ENCODE measurements at places on chromosomes 12 and 14.
A peak's percentile ranks its signal among the peaks of the same experiment; 100 is the strongest.

DNA sequence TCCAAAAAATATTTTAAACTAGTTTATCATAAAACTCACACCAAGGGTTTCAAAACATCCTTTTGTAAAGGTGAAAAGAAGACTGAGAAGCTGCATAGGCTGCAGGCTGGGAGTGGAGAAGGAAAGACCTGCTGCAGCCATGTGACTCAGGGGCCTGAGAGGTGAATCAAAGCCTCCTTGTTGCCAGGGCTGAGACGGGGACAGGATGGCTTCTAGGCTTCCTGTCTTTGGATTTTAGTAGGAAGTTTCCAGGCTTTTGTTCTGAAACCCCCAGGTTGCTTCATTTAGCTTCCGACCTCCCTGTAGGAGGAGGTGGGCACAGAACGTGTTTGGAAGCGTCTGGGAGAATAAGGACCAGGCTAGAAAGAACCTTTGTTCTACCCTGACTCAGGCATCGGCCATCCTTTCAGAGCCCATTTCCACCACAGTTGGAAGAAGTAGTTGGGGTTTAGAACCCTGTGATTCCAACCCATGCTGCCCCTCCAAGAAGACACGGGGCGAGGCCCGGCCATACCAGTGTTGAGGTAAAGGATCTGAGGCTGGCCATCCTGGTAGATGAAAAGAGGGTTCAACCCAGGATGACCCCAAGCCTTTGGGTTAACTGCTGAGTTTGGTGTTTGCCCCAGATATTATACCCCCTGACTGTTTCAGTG is 122.4 kb downstream of the SLC25A47 start:
- DNase-seq: no peak

DNA sequence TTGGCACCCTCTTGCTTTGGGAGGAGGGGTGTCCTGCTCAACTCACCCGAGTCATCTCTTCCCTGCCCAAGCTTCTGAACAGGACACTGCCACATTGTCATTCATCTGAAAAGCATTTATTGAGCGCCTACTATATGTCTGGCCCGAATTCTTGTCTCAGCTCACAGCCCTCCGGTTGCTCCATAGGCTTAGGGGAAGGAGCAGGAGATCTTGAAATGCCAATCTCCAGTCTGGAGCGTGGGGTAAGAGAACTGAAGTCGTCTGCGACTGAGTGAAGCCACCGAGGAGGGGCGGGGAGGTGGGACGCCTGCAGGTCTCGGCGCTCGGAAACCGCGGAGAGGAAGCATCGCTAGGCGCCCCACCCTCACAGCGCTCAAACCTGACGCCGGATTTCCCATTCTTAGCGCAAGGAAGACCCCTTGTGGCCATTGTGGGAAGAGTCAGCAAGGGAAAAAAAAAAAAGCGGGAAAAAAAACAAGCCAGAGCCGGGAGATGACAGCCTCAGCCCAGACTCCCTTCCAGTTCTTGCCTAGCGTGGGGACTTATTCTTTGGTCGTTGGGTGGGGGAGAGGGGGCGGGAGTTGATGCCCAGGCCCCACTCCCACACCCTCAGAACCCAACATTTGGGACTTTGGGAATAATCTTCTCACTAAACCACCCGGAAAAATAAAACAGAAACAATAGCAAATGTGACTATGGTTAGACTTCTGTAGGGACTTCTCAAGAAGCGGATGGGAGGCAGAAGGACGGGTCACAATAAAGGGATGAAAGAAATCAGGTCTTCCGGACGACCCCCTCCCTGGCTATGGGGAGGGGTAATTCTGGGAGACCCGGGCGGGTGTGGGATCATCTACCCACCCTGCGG is 28.2 kb upstream of the SMUG1 start:
- peak; percentile 67 for DNase-seq

- no peak for DNase-seq
These were observed 198.3 kb downstream of the CFAP54 start for GRCh38 chr12:96687719-96688118.

GRCh38 chr14:41404126-41404525 is 202.6 kb upstream of the LRFN5 start:
- DNase-seq: no peak

DNA sequence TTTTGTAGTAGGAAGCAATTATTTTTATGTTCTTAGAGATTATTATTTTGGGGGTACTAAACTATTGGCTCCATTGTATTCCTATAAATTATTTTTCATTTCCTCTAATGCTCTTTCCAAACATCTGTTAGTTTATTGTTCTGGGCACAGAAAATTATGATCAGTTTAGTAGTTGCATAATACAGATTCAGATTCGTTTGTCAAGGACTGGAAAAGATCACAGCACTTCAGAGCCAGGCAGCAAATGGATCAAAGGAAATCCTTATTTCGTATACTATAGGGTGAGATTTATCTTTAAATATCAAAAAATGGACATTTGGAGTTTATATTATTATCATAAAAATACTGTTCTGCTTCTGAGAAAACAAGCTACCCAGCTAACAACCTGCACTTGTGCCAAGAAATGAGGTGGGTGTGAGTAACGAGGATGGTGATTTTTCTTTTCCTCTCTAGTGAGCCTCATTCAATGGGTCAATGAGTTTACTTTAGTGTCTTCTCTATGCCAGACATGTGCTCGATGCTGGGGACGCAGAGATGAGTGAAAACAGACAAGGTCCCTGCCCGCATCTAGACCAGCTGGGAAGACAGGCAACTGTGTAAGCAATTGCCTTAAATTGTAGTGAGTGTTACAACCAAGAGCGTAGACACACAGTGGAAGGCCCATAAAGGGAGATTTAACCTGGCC is 208.6 kb upstream of the PLXNC1 start:
- no peak for DNase-seq

GRCh38 chr12:101277443-101277842 is 2.5 kb upstream of the UTP20 start:
- DNase-seq: no peak

GRCh38 chr12:117092886-117093285 is 6.3 kb downstream of the TESC start:
- no peak for DNase-seq

DNA sequence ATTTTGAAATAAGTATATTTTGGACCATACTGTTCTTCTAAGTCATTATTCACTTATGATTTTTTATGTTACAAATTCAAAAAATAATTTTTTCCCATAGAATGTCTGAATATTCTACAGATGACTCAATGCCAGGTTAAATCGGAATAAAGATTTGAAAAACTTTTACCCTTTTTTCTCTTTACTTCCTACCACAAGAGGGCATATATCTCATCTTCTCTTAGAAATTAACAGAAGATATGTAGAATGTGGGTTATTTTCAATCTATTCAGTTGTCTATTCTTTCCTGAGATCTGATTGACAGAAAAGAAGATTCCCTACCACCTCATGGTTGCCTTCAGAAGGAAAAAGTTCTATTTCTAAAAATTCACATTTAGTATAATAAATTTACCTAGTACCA is 53.0 kb upstream of the KITLG start:
- no peak for DNase-seq

DNA sequence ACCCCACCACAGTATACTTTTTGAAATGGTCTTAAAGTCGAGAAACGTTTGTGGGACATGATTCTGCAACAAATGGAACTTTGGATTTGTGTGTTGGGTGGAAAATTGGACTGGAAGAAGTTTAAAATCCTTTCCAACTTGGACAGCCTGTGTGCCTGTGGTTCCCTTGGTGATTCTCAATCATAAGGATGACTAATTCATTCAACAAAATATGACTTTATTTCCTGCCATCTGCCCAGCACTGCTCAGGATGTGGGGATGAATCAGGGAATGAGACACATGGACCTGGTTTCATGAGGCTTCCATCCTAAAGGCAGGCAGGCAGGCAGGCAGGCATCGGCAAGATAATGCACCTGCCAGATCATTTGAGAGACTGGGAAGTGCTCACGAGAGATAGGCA is 57.3 kb upstream of the TMEM132D start:
- DNase-seq: no peak

DNA sequence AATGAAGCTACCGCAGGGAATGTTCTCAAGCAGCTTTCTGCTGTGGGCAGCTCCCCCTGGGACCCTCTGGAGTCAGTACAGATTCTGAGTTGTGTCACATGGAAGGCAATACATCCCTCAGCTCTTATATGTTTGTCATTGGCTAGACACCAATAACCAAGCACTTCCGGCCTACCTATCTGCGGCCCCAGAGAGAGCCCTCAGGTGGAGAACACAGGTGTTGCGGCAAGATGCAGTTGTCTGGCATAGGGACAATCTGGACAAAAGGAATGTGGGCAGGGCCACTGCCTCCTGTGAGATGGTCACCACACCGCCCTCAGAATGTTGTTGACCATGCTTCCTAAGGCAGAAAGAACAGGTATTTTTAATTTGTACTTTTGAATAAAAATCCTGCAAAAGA is 118.7 kb downstream of the BRMS1L start:
- no peak for DNase-seq

GRCh38 chr12:77087427-77087826 is 22.1 kb upstream of the E2F7 start:
- no peak for DNase-seq

- DNase-seq: no peak
These were observed 667.2 kb downstream of the GALC start for GRCh38 chr14:87325741-87326140.

DNA sequence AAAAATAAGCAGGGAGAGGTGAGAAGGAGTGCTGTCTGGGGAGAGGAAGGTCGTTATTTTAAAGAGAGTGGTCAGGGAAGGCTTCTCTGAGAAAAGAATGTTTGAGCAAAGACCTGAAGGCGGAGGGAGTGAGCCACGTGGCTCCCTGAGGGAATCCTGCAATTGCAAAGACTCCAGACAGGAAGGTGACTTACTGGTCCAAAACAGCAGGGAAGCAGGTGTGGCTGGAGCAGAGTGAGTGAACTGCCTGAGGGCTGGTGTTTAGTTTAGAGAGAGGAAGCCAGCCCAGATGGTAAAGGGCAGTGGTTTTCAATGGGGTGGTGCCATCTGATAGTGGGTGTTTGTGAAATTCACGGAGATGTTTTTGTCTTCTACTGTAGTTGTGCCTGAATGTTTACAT is 58.8 kb upstream of the LTA4H start:
- DNase-seq: no peak

DNA sequence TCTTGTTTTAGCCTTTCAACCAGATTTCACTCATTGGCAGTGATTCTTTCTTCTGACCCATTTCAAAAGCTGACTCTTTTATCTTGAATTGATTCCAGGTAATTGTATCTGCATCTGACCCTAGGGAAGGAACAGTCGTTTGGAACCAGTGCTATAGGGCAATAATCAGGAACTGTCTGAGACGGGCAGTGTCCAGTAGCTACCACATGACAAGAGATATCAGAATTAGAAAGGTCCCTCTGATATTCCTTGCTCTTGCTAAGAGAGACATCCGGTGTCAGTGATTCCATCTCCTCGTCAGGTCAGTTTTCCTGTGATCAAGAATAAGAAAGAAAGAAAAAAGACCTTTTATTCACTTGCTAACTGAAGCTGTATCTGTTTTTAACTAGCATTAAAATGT is 47.8 kb upstream of the PDE3A start:
- no peak for DNase-seq

- DNase-seq: peak; percentile 28
These were observed 15.1 kb downstream of the RNF41 start for GRCh38 chr12:56206452-56207166.

DNA sequence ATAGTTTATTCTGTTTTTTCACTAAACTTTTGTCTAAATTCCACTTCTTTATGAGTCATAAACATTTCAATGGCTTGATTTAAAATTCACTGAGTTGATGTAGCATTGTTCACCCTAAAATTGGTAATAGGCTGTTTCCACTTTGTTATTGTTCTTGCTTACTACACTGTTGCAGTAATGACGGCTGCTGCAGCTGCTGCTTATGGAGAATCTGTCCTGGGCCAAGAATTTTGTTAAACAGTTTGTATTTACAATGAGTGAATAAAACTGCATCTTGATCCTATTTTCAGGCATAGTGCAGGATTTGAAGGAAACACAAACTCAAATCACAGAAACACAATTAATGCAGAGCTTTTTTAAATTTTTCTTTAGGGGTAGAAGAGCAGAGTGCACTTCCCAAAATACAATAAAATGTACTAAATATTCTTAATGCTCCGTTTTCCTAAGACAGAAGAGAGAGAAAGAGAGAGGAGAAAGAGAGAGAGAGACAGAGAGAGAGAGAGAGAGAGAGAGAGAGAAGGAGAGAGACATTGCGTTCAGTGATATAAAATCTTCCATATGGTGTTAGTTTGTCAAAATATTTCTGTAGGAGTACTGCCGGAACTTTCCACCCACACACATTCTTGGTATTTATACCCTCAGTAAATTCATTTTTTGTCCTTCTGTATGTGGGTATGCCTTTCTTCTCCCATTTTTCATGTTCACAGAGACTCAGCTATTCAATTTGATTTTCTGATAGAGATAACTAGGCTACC is 266.4 kb downstream of the LRFN5 start:
- DNase-seq: no peak

- no peak for DNase-seq
These were observed 10.0 kb upstream of the IL22 start for GRCh38 chr12:68263366-68263765.

DNA sequence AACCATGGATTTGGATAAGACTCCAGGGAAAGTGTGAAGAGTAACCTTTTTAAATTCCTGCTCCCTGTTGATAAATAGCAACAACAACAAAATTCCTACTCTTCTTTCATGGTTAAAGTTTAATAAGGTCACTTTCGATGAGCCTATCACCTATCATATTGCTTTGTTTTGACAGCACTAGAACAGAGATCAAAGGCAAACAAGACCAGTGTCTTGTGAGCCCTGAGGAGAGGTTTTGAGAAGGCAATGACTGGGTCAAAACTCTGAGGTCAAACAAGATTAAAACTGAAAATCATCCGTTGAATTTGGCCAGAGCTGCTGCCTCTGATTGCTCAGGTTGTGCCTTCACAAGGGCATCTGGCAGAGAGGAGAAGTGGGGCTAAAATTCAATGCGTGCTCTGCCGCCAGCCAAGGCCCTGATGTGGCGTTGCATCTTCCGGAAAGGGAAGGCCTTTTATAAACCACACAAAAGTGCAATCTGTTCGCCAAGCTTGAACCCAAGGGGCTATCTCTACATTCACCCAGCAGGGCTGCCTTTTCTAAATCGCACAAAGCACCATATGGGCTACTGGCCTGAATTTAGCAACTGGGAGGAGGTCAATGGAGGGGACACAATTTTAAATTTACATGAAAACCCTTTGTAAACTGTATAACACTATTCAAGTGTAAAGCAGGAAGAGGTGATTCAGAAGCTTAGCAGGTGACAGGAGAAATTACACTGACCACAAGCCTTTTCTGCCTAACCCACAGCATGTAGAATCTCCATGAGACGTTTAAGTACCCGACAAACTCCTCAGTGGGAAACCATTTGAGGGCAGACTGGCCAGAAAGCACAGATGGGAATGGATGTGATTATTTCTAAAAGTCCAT is 140.8 kb downstream of the DAD1 start:
- DNase-seq: no peak

GRCh38 chr12:44876544-44877410 is 662 bp upstream of the NELL2 start:
- DNase-seq: peak; percentile 30

DNA sequence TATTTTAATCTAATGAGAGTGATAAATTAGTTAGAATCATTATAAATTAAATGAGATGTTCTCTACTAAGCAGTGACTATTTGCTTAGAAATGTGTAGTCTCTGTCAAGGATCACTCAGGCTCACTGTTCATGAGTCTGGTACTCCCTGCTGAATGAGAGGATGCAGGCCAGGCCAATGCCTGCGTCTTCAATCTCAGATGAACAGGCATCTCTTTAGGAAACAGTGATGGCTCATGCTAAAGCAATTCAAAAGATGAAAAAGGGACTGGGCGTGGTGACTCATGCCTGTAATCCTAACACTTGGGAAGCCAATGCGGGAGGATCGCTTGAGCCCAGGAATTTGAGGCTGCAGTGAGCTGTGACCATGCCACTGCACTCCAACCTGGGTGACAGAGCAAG is 106.8 kb downstream of the ZFC3H1 start:
- DNase-seq: no peak

All from activated T-cell treated with anti-CD3 and anti-CD28 coated beads for 1 hour (primary cell).